ENCODE measurements at places on chromosomes 3 and 15. TPM values are rescaled to one million over a fixed set of nuclear protein-coding genes. Genes with fewer than 3 reads are reported as not detected.

The MB21D2 gene
- 4.5 TPM for total RNA-seq

- DNase-seq = no peak
These were observed 20.8 kb downstream of the HTR3C start for GRCh38 chr3:184073621-184074020.

- DNase-seq = no peak
These were observed 32.3 kb downstream of the NOX5 start for GRCh38 chr15:69046781-69047180.

The CPEB1 gene
- not detected for total RNA-seq

DNA sequence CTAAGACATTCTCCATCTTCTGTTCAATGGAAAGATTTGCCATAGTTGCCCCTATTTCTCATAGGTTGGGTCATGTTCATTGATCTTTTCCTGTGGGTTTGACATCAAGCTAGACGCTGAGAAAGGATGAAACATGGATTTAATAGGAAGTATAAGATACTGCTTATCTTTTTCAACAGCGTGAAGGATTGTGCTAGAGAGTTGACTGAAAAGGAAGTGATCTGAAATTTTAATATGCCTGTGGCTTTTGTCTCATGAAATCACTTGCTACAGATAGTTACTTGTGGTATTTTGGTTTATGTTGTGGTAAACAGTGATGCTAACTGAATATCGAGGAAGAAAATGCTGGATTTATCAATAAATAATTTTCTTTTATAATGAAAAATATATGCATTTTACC, 442.9 kb downstream of the EDEM1 start:
- no peak for DNase-seq
